Mesothelial cell of epicardium (in vitro differentiated cells): ENCODE measurements at places on chromosomes 12 and 14. TPM values are rescaled to one million over a fixed set of nuclear protein-coding genes. Genes with fewer than 3 reads are reported as not detected.

GRCh38 chr12:84435682-84436081 is 476.9 kb downstream of the SLC6A15 start:
- H3K36me3 ChIP-seq, result no peaks in the 10 kb centered on the region
- no peak overlapping the region for H3K4me3 ChIP-seq
- H3K27ac ChIP-seq, result no peak overlapping the region
- no peaks in the 10 kb centered on the region for H3K4me1 ChIP-seq

DNA sequence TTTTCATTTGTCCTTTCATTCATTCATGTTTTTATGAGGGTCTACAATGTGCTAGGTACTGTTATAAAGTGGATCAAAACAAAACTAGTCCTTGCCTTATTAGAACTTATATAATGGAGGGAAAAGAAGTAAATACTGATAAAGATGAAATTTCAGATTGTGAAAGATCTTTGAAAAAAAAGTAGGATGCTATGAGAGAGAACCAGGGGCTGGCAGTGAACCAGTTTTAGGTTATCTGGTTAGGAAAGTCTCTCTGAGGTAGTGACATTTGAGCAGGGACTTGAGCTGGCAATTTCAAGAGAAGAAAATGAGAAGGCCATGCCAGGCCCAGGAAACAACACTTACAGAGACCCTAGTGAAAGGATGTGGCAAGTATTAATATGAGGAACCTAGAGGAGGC is 57.3 kb upstream of the E2F7 start:
- no peak for DNase-seq
- peaks cover 17% of the 10 kb centered on the region for H3K27me3 ChIP-seq
- no peak overlapping the region for H3K27ac ChIP-seq
- no peak overlapping the region for H3K4me3 ChIP-seq
- H3K36me3 ChIP-seq, result no peaks in the 10 kb centered on the region

GRCh38 chr12:111112311-111113098 is 192.1 kb upstream of the MYL2 start:
- H3K4me1 ChIP-seq, result no peaks in the 10 kb centered on the region
- no peak for DNase-seq
- no peak overlapping the region for H3K4me3 ChIP-seq
- H3K27me3 ChIP-seq, result peaks cover 5% of the 10 kb centered on the region
- H3K27ac ChIP-seq, result no peak overlapping the region

DNA sequence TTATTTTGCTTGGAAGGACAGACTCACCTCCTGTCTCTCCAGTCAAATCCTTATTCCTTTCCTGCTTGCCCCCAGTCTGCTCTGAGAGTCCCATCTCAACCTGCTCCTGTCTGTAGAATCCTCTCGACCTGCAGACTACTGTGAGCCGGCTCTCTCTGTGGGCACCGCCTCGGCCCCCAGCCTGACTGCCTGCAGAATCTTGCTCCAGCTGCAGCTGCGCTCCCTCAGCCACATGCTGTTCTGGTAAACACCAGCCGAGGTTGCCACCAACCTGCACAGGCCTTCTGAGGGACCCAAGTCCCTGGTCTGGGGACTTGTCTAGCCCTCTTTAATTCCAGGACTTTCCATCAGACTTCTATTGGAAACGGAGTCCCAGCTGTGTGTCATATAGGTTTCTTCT is 44.8 kb upstream of the PRMT8 start:
- no peaks in the 10 kb centered on the region for H3K4me1 ChIP-seq
- DNase-seq, result no peak
- no peak overlapping the region for H3K4me3 ChIP-seq

GRCh38 chr14:79464468-79464867 is 746.8 kb downstream of the DIO2 start:
- no peaks in the 10 kb centered on the region for H3K36me3 ChIP-seq
- peaks cover 16% of the 10 kb centered on the region for H3K4me1 ChIP-seq
- no peak overlapping the region for H3K4me3 ChIP-seq

DNA sequence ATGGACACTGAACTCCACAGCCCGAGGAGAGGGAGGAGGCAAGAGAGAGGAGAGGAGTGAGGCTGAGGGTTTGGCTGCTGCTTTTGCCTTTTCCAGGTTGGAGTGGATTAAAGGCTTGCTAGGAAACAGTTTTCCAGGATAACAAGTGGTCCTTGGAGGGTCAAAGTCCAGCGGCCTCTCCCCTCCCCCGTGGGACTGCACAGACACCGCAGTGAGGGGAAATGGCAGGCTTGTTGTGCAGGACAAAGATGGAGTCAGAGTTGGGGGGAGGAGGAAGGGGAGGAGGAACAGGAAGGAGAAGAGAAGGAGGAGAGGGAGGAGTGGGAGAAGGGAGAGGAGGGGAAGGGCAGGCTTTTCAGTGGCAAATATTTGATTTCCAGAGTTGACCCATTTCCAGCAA is 245.5 kb downstream of the RBM19 start:
- H3K27me3 ChIP-seq, result peaks cover 61% of the 10 kb centered on the region
- no peak overlapping the region for H3K27ac ChIP-seq
- H3K36me3 ChIP-seq, result no peaks in the 10 kb centered on the region
- no peak for DNase-seq

The SLC5A8 gene
- not detected in 3 replicates for total RNA-seq

- H3K4me1 ChIP-seq, result peaks cover 66% of the 10 kb centered on the region
- peak; percentile 76 for DNase-seq
- peak within 1 kb of the TSS; percentile 84 for H3K4me3 ChIP-seq
- no peaks in the 10 kb centered on the region for H3K36me3 ChIP-seq
Measured at GRCh38 chr12:89352492-89353187, at the start of gene DUSP6. TSS of gene DUSP6 (minus strand) at chr12:89352501. CDS start at chr12:89352039, 462 bp downstream.

- DNase-seq, result no peak
- no peak overlapping the region for H3K27ac ChIP-seq
- H3K27me3 ChIP-seq, result no peaks in the 10 kb centered on the region
Measured at GRCh38 chr12:69578283-69578682, 7.0 kb upstream of the CCT2 start.

The RFX4 gene
- total RNA-seq, result not detected in 3 replicates

GRCh38 chr12:76782526-76782925 is 18.6 kb downstream of the ZDHHC17 start:
- H3K36me3 ChIP-seq, result peaks cover 21% of the 10 kb centered on the region
- H3K4me3 ChIP-seq, result no peak overlapping the region
- DNase-seq, result no peak
- peak overlapping the region; percentile 82 for H3K27ac ChIP-seq
- H3K27me3 ChIP-seq, result no peaks in the 10 kb centered on the region

- H3K36me3 ChIP-seq, result no peaks in the 10 kb centered on the region
- no peak for DNase-seq
- H3K4me3 ChIP-seq, result no peak overlapping the region
- peaks cover 53% of the 10 kb centered on the region for H3K4me1 ChIP-seq
- no peaks in the 10 kb centered on the region for H3K27me3 ChIP-seq
Measured at GRCh38 chr12:124545508-124546418, 21.6 kb downstream of the NCOR2 start.

GRCh38 chr14:30204431-30204980 is 276.9 kb upstream of the PRKD1 start:
- H3K27ac ChIP-seq, result no peak overlapping the region
- no peak for DNase-seq
- H3K36me3 ChIP-seq, result no peaks in the 10 kb centered on the region

DNA sequence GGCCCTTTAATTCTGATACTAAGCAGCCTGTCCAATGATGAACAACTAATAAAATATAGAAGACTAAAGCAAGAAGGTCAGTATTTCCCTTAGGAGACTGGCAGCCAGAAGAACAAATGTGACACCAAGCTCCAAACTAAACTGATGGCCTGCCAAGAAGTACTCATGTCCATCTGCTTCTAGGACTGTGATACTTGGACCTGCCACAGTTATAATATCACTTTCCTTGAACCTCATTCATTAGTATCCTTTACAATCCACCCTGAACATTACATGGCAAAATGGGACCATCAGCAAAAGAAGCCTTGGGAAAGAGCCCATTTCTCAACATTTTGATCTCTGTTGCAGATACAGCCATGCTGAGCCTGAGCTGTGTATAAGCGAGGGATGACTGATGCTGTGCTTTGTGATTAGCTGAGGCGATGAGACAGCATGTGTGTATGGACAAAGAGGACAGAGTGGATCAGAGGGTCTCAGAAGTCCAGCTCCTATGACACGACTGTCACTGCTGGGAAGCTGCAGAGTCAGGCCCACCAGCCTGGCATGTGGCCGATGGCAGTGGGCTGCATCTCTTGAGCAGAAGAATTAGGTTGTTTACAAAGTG is 73.9 kb downstream of the TGFB3 start:
- H3K27ac ChIP-seq, result no peak overlapping the region
- H3K4me1 ChIP-seq, result peaks cover 51% of the 10 kb centered on the region
- no peaks in the 10 kb centered on the region for H3K27me3 ChIP-seq
- H3K4me3 ChIP-seq, result no peak overlapping the region
- no peak for DNase-seq

The HCAR1 gene
- total RNA-seq, result 1.2 to 1.3 TPM (median 1.2 TPM) in 3 replicates

DNA sequence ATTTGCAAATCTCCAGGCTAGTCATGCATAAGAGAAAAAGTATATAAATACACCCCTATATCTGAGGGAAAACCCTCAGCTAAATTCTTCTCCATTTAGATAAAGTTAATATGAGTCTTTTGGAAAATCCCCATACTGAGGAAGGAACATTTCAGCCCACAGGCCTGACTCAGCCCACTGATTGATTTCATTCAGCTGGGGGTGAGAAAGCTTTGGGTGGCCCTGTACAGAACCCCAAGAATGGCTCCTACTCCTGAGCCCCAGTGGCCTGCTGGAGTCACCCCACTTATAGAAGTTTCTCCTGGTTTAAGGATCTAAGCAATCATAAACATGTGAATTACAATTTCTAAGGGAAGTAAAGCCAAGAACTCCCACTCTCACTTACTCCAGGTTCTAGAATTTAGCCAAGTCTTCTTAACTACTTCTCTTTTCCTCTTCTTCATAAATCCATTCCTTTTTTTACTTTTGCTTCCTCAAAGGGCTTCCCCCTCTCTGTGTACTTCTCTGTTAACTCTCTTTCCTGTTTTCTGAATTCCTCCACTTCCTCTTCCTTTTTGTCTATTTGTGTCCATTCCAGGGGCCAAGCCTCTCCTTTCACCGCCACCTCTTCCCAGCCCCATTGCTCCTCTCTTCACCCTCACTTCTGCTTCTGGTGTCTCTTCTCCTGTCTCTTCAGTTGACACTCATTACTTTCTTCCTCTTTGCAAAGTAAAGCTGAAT is 21.0 kb downstream of the RTN1 start:
- H3K4me3 ChIP-seq, result no peak overlapping the region
- H3K4me1 ChIP-seq, result no peaks in the 10 kb centered on the region
- H3K36me3 ChIP-seq, result no peaks in the 10 kb centered on the region
- H3K27me3 ChIP-seq, result peaks cover 34% of the 10 kb centered on the region

The CACNA1C gene
- total RNA-seq, result 29.8 to 33.6 TPM (median 31.2 TPM) in 3 replicates

The CACNA2D4 gene
- total RNA-seq, result 0.09 to 0.45 TPM (median 0.45 TPM) in 3 replicates

DNA sequence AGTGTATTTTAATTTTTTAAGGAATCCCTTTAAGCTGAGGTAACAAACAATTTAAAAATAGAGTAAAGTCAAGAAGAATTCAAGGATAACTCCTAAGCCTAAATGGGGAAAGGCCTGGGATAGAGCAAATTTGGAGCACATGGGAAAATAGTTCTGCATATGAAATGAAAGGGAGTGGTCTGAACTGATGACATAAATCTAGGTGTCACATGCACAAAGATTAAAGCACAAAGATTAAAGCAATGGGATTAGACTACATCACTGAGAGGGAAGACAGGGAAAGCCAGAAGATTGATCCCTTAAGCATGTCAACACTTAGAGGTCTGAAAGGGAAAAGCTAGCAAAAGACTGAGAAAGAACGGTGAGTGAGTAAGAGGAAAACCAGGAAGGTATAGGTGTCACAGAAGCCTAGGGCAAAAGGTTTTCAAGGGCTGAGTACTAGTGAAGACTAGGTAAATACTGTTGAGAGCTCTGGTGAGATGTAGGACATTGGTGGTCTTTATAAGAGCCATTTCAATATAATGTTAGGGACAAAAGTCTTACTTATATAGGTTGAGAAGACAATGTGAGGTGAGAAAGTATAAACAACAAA is 59.6 kb downstream of the SEC23A start:
- H3K4me1 ChIP-seq, result no peaks in the 10 kb centered on the region
- no peak overlapping the region for H3K27ac ChIP-seq
- peaks cover 48% of the 10 kb centered on the region for H3K36me3 ChIP-seq
- DNase-seq, result no peak

GRCh38 chr12:49705479-49706134 is 1.6 kb downstream of the FMNL3 start:
- no peak for DNase-seq
- peak overlapping the region; percentile 36 for H3K27ac ChIP-seq
- H3K27me3 ChIP-seq, result peaks cover 46% of the 10 kb centered on the region
- peak overlapping the region; percentile 88 for H3K4me3 ChIP-seq
- H3K36me3 ChIP-seq, result no peaks in the 10 kb centered on the region

DNA sequence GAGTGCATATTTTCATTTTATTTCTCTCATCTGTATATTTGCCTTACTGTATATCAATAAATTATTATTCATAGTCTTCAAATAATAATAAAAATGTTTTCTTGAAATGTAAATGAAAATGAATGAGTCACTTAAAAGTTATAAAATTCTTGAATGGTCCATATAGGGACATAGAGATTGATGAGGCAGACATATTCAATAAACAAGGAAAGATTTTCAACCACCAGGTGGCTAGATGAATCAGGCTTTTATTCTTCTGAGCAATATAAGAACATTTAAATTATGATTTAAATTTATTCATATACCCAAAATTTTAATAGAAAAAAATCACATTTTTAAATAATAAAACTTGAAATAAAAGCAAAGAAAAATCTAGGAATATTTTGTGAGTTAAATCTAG is 249.5 kb downstream of the ACSS3 start:
- DNase-seq, result no peak
- H3K4me1 ChIP-seq, result no peaks in the 10 kb centered on the region
- H3K27ac ChIP-seq, result no peak overlapping the region
- H3K4me3 ChIP-seq, result no peak overlapping the region
- no peaks in the 10 kb centered on the region for H3K36me3 ChIP-seq
- H3K27me3 ChIP-seq, result peaks cover 21% of the 10 kb centered on the region

DNA sequence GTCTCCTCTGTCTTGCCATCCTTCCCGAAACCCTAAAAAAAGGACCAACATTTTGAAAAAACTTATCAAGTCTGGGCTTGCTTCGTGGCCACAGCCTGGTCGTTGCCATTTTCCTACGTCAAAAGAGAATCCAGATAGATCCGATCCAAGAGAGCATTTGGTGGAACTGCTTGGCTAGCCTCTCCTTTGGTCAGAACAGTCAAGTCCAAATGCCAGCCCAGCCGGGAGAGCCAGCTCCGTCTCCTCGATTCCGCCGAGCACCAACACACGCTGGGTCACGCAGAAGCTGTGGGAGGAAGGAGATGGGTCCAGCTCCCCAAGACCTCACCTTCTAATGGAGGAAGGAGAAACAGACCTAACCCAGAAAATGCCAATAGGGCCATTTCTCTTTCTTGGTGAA is 9.3 kb upstream of the PRIMA1 start:
- peaks cover 39% of the 10 kb centered on the region for H3K27me3 ChIP-seq
- no peak overlapping the region for H3K4me3 ChIP-seq
- DNase-seq, result no peak
- no peaks in the 10 kb centered on the region for H3K36me3 ChIP-seq

GRCh38 chr12:6540181-6540877 is 6.0 kb downstream of the GAPDH start:
- H3K4me3 ChIP-seq, result peak overlapping the region; percentile 45
- peak overlapping the region; percentile 83 for H3K27ac ChIP-seq
- peaks cover 46% of the 10 kb centered on the region for H3K4me1 ChIP-seq

- peaks cover 13% of the 10 kb centered on the region for H3K27me3 ChIP-seq
- no peaks in the 10 kb centered on the region for H3K4me1 ChIP-seq
- H3K36me3 ChIP-seq, result no peaks in the 10 kb centered on the region
- no peak overlapping the region for H3K27ac ChIP-seq
- H3K4me3 ChIP-seq, result no peak overlapping the region
Measured at GRCh38 chr12:41504976-41505375, 316.9 kb downstream of the PDZRN4 start.

- H3K27ac ChIP-seq, result peak overlapping the region; percentile 29
- H3K27me3 ChIP-seq, result peaks cover 24% of the 10 kb centered on the region
- no peak for DNase-seq
- peaks cover 13% of the 10 kb centered on the region for H3K4me1 ChIP-seq
- H3K36me3 ChIP-seq, result peaks cover 3% of the 10 kb centered on the region
- H3K4me3 ChIP-seq, result no peak overlapping the region
Measured at GRCh38 chr12:95733141-95733825, 57.3 kb downstream of the NTN4 start.

The C14orf93 gene
- total RNA-seq, result 14.0 to 15.1 TPM (median 14.9 TPM) in 3 replicates
